ENCODE measurements at places on chromosomes 5 and 9.

GRCh38 chr5:90408571-90409317, 812 bp downstream of the CETN3 start:
- DNase-seq, result no peak

- DNase-seq, result no peak
These were observed 70.5 kb downstream of the PPARGC1B start for GRCh38 chr5:149800633-149801032.

- no peak for DNase-seq
These were observed 177.2 kb upstream of the TYRP1 start for GRCh38 chr9:12516031-12516430.

DNA sequence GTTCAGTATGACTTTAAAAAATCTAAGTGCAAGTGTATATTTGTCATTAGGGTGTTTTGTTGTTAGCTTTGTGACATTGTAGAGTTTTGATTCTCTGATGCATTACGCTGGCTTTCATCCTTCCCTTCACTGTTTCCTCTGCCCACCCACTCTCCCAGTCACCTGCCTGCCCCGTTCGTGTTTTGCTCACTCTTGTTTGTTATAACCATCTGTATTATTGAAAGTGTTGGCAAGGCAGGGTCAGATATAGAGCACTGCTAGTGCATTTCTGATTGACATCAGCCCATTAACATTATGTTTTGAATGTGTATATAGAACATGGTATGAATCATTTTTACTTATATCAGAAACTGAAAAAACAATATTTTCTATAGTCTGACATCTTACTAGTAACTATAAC, 27.3 kb downstream of the SCGB3A1 start:
- no peak for DNase-seq

- no peak for DNase-seq
These were observed 31.9 kb upstream of the DAPK1 start for GRCh38 chr9:87465816-87466215.

DNA sequence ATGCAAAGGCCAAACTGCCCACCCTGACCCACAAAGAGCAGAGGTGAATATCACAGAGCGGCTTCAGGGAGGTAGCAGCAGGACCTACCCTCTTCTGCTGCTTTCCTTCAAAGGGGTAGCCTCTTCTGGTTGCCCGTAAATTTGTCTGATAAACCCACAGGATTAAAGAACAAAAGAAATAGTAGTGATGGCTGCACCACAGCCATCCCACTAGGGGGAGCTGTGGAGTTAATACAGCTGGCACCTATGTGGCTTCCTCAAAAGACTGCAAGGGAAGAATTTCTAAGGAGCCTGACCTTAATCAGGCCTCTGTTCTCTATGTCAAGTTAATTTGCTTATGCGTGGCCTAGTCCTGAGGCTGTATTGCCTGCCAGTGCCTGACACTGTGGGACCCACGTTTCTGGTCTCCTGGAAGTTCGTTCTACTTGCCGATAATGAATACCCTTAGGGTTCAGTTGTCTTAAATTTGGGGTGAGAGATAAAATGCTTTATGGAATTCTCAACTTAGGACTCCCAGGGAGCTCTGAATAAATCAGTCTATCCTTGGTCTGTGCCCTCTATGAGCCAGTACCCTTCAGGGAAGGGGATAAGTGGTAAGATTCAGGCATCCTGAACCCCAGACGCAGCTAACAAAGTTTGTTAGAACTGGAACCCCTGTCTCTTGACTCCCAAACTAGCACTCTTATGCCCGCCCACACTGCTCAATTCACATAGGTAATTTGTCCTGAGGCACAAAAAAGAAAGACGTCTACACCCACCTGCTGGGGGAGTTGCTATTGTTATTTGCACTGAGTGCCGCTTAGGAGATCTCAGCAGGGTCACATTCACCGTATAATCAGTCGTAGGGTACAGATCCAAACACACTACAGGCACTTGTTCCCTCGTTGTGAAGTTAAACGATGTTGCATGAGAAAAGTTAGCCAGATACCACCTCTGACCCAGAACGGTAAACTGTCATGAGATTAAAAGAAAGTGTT, 77.1 kb downstream of the SUSD1 start:
- peak; percentile 62 for DNase-seq

DNA sequence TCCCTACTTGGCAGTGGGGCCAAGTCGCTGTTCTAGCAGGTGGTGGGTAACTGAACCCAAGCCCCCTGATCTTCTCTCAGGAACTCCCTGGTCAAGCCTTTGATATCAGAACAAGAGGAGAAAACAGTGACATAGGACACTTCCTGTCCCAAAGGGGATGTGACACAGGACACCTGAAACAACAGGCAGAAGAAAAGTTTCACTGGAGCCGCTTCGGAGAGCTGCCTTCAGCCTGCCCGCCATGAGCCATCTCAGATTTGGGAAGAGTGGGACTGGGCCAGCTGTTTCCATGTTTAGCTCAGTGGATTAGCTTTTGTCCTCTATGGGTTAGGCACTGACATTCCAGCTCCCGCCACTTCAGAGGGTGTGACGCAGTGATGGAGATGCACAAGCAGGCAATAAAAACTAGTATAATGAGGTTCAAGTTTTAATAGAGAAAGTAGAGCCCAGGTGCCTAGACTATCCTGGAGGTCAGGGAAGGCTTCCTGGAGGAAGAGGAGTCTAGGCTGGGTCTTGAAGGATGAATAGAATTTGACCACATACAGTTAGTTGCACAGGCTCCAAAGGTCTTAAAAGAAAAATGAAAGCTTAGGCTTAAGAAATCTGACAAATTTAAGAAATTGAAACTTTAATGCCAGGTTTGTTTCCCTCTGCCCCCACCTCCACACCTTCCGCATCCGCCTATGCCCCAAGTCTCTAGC, 104.1 kb upstream of the SPRY4 start:
- no peak for DNase-seq

DNA sequence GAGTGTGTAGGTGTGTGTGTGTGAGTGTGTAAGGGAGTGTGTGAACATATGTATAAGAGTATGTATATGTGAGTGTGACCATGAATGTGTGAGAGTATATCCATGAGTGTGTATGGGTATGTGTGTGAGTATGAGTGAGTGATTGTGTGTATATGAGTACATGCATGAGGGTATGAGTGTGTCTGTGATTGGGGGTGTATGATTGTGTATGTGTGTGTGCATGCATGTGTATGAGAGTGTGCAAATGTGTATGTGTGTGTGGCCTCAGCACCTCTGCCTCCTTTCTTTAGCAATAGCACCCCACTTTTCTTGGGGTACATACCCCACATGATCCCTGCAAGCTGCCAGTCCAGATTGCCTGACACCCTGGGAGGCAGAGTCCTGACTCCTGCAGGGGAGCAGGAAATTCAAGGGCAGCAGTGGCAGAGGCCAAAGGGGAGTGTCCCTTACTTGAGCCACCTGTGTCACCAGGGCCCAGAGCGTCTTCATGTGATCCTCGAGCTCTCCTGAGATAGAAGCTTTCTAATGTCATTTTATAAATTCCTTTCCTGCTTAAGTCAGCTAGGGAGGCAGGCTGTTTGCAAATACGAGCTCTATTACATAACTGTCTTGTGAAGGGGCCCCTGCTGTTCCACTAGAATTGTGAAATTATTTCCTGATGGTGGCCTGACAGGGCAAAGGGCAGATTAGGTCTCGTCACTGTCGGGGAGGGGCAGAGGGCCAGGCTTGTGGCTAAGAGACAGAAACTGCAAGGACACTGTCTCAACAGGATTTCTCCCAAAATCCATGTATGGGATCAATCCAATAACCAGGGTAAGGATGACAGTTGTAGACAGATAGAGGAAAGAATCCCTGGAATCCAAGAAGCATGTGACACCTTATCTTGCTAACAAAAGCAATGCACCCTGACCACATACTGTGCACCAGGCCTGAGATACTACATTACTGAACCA, 389.1 kb downstream of the GADD45G start:
- no peak for DNase-seq

DNA sequence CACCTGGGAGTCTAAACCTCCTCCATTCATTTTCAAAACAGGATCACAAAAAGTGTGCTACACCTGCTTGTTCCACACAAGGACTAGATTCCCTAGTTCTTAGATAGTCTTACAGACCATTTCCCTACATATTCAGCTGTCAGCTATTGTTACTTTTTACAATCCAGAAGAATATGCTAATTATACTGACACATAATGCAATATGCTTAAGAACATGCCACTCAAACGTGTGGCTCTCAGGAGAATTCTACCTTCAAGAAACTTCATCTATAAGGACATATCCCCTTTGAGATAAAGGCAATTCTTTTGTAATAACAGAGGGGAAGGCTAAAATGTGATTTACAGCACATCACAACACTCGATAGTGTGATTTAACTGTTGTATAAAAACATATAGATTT, 456.1 kb upstream of the ARRDC3 start:
- DNase-seq, result no peak

- peak; percentile 3 for DNase-seq
These were observed 381.8 kb downstream of the ADGRV1 start for GRCh38 chr5:90940227-90940995.

- no peak for DNase-seq
These were observed 3.6 kb upstream of the FST start for GRCh38 chr5:53476531-53477480.

DNA sequence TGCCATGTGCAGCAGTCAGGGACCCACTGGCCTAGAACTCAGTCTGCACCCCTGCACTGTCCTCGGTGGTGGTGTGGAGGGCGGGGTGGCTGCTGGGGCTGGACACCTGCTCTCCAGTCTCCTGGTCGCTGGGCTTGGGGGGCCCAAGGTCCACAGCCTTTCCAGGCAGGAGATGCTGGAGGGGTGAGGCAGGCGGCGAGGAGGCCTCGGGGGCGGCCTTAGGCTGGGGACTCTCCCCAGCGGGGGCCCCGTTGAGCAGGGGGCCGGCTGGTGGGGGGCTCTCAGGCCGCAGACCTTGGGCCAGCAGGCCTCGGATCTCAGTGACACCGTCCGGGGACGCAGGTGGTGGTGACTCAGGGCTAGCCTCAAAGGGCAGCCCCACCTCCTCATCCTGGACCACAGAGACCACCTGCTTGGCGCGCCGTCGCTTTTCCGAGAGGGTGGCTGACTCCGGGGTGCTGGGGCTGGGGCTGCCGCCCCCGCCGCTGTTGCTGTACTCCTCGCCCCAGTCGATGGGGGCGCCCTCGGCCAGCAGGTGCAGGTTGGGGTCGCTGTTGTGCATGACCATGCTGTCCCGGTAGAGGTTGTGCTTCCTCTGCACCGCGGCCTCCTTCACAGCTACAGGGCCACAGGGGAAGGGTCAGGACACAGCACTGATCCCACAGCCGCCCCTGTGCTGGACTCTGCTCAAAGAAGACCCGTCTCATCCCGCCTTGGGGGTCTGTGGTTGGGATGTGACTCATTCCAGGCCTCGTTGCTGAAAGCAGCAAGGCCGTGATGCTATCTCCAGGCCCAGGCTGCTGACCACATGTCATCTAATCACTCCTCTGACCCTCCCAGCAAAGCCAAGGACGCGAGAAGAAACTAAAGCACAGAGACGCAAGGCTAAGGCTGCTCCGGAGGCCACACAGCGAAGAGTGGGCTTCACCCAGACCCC, 55.8 kb downstream of the LRSAM1 start:
- no peak for DNase-seq

- DNase-seq, result no peak
These were observed 63.0 kb downstream of the NIPSNAP3B start for GRCh38 chr9:104826911-104827310.

DNA sequence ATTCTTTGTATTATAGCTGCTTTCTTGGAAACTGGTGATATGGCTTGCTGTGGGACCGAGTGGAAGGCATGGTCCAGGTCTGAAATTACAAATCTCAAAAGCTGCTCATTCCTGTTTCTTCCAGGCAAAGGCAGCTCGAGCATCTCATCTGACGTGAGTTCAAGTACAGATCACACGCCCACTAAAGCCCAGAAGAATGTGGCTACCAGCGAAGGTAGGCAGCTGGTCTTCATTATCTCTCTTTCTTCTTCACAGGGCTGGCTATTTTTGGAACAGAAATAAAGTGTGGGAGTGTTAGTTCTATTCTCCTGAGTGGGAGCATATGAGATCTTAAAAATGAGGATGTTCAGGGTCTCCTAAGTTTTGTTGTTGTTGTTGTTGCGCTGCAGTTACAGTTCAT, 115.9 kb downstream of the FBXL7 start:
- DNase-seq, result no peak

- DNase-seq, result peak; percentile 76
These were observed 958 bp upstream of the NFIL3 start for GRCh38 chr9:91424403-91425176.

GRCh38 chr9:26561928-26562327, 330.7 kb downstream of the CAAP1 start:
- DNase-seq, result no peak

DNA sequence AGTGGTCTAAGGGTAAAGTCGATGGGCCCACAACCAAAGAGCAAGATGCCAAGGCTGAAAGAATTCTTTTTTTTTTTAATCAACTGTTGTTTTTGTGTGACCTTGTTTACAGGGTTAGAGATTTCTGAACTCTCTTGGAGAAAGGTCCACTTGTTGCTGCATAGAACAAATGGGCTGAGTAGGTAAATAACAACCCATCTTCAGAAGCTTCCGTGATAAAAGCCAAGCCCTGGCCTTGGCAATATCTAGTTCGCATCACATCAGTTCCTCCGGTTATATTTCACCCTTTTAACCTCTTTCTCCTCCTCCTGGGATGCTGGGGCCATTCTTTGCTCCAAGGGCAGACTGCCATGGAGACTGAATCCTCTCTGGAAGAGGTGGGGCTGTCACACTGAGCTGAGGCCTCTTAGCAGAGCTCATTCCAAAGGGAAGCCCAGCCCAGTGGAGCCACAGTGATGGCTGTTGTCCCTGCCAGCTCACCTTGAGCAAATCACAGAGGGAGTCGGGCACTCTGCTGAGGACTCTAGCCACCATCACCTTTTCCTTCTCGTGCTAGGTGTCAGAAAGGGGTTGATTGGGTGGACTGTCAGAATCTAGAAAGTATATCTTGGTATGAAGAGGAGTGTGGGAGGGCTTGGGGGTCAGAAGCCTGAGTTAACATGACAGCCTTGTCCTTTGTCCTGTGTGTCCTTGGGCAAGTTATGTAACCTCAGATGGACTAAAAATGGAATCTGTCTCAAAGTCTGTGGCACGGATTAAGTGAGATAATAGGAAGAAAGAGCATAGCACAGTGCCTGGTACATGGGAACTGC, 17.9 kb downstream of the ANKRD55 start:
- DNase-seq, result no peak

All from fibroblast of the conjunctiva (primary cell).